ENCODE measurements at places on chromosomes 5 and 9.

GRCh38 chr5:64502196-64502595, 3.6 kb upstream of the RGS7BP start:
- DNase-seq = no peak
- H3K4me1 ChIP-seq = peaks cover 15% of the 10 kb centered on the region
- no peak overlapping the region for H3K27ac ChIP-seq
- peaks cover 9% of the 10 kb centered on the region for H3K27me3 ChIP-seq
- H3K4me3 ChIP-seq = no peak overlapping the region

DNA sequence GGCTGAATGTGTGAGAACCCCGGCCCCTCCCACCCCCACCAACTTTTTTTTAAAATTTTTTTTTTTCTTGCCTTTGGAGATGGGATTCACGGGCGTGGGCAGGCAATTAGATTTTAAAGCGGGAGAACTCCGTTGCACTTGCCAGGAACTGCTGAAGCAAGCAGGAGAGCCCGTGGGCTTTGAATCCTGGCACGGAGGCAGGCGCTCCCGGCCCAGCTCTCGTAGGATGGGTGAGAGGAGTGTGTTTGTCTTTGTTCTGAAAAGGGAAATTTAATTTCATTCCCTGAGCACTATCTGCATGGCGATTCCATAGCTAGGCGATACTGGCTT, 54.3 kb upstream of the BOD1 start:
- no peak overlapping the region for H3K4me3 ChIP-seq
- H3K4me1 ChIP-seq = peaks cover 15% of the 10 kb centered on the region
- no peak for DNase-seq
- H3K27ac ChIP-seq = no peak overlapping the region
- H3K27me3 ChIP-seq = no peaks in the 10 kb centered on the region
- H3K36me3 ChIP-seq = no peaks in the 10 kb centered on the region

DNA sequence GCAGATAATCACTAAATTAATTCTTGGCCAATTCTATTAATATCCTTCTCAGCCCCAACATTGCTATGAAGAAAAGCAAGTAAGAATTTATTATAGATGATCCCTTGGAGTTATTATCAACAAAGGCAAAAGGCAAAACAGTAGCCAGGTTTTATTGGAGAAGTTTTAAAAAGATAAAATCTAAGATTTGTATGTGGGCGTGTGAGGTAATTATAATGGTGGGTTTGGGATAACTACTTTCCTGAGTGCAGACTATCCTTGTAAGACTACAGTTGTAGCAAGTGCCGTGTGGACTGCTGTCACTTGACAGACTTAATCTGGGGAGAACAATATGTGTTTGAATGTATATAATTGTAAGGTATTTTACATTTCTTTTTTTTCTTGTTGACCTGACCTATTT, 23.2 kb downstream of the SLC31A1 start:
- H3K27me3 ChIP-seq = no peaks in the 10 kb centered on the region
- no peaks in the 10 kb centered on the region for H3K4me1 ChIP-seq
- H3K4me3 ChIP-seq = no peak overlapping the region
- no peak for DNase-seq
- no peak overlapping the region for H3K27ac ChIP-seq

GRCh38 chr5:71903808-71904207, 184.7 kb downstream of the CARTPT start:
- no peak overlapping the region for H3K4me3 ChIP-seq
- H3K27ac ChIP-seq = no peak overlapping the region
- no peak for DNase-seq
- no peaks in the 10 kb centered on the region for H3K27me3 ChIP-seq
- H3K36me3 ChIP-seq = no peaks in the 10 kb centered on the region

GRCh38 chr9:101993771-101994170, 255.3 kb upstream of the GRIN3A start:
- H3K27me3 ChIP-seq = no peaks in the 10 kb centered on the region
- no peak for DNase-seq
- no peaks in the 10 kb centered on the region for H3K4me1 ChIP-seq
- no peaks in the 10 kb centered on the region for H3K36me3 ChIP-seq
- H3K4me3 ChIP-seq = no peak overlapping the region

DNA sequence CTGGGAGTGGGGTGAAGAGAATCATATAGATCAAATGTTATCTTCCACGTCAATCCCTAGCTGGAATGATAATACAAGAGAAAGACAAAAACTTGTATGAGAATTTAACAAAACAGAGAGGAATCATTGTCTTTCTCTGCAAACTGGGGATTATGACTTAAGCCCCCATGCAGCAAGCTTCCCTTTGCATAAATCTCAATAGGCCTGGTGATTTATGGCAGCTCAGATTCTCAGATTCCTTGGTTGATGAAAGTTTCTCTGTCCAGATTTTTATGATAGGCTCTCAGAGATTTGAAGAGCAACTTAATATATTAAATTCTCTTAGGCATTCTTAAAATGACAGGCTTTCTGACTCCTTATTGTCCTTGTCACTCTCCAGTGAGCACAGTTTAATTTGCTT, 56.0 kb downstream of the RASGRF2 start:
- no peaks in the 10 kb centered on the region for H3K27me3 ChIP-seq
- no peak for DNase-seq
- no peak overlapping the region for H3K27ac ChIP-seq

DNA sequence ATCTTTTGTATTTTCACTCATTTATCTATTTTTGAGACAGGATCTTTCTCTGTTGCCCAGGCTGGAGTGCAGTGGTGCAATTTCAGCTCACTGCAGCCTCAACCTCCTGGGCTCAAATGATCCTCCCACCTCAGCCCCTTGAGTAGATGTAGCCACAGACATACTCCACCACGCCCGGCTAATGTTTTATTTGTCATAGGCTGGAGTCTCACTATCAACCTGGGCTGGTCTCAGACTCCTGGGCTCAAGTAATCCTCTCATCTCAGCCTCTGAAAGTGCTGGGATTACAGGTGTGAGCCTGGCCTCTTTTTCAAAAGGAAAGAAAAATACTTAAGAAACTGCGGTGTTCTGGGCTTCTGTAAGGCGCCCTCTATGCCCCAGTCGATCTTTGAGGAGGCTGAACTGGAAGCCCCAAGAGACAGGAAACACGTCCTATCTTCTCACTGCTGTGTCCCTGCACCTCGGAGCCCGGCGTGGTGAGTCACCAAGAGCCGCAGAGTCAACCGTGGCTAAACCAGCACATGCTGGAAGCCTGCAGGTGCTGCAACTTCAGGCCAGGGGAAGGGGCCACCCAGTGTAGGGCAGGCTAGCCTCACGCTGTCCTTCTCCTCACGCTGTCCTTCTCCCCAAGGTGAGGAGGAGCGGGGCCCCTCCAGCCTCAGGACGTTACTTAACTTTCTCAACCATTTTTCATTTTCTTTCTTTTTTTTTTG, 15.2 kb upstream of the LHX3 start:
- peaks cover 16% of the 10 kb centered on the region for H3K36me3 ChIP-seq
- H3K4me1 ChIP-seq = no peaks in the 10 kb centered on the region
- H3K27ac ChIP-seq = no peak overlapping the region
